ELF-1 (cell line): ENCODE measurements at places on chromosomes 1 and 21.

DNA sequence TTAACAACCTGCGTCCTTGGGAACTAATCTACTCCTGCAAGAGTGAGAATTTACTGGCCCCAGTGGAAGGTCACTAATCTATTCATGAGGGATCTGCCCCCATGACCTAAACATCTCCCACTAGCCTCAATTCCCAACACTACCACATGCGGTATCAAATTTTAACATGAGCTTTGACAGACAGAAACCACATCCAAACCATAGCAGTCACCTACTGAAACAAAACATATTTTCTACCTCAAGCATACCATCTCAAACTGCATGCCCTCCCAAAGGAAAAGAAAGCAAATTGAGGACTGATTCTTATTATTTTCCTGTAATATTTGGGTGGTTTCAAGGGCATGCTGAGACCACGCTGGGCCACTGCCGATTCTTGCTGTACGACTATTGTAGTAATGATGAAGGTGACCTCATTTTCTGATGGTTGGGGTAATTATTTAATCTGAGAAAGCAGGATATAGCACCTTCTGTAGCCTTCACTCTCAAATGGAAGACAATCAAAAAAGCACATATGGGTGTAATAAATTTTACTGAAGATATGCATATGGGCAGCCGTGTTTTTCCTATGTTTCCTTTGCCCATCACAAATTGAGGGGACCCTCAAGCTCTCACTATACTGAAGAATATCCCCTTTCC is 13.2 kb upstream of the GBP5 start:
- DNase-seq, result no peak

GRCh38 chr1:228101614-228101993 is 1.5 kb downstream of the C1orf35 start:
- DNase-seq, result no peak

DNA sequence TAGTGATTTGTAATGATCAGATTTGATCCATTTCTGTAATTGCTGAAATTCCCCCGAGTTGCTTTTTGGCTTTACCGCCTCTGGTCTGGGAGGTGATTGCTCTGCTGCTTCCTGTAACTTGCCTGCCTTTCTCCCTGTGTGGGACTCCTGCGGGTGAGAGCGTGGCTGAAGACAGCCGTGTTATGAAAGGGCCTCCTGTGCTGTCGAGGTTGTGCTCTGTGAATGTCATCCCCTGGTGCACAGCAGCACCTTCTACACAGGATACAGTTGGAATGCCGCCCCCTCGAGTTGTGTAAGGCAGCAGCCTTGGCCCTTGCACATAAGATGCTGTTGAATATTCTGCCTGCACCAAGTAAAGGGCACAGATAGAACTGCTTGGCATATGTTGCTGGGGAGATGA is 5.9 kb downstream of the SOD1 start:
- no peak for DNase-seq

GRCh38 chr1:160578525-160579191 is 638 bp downstream of the CD84 start:
- DNase-seq, result no peak

GRCh38 chr21:31370893-31371544 is 27.0 kb upstream of the TIAM1 start:
- DNase-seq, result no peak

- no peak for DNase-seq
Observed at GRCh38 chr1:7113822-7114221, 328.6 kb downstream of the CAMTA1 start.

DNA sequence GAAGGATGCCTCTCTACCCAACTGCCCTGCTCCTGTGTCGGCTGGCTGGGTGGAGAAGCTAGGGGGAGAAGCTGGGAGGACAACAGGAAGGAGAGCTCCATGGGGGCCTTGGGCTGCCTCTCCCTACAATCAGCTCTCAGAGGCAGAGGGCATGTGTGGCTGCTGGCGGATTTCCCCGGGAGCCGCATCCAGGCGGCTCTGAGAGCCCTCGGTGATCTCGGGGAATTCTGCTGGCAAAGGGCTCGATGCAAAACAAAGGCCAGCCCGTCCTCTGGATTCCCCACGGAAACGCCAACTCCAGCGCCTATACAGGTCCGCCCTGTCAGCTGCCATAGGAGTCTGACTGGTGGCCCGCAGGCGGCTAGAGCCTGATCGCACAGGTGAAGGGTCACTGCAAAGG is 26.4 kb upstream of the EVA1B start:
- no peak for DNase-seq

DNA sequence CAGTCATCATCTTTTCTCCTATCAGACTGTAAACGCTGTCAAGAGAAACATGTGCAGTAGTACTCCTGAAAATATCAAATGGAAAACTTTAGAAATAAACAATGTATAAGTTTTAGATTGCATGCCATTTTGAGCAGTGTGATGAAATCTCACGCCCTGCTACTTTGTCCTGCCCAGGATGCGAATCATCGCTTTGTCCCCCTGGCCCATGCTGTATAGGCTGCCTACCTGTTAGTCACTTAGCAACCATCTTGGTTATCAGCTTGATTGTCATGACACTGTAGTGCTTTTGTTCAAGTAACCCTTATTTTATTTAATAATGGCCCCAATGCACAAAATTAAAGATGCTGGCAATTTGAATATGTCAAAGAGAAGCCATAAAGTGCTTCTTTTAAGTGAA is 363.0 kb downstream of the ZP4 start:
- no peak for DNase-seq

- DNase-seq, result peak; percentile 17
Observed at GRCh38 chr1:241485554-241485992, 34.0 kb downstream of the FH start.

DNA sequence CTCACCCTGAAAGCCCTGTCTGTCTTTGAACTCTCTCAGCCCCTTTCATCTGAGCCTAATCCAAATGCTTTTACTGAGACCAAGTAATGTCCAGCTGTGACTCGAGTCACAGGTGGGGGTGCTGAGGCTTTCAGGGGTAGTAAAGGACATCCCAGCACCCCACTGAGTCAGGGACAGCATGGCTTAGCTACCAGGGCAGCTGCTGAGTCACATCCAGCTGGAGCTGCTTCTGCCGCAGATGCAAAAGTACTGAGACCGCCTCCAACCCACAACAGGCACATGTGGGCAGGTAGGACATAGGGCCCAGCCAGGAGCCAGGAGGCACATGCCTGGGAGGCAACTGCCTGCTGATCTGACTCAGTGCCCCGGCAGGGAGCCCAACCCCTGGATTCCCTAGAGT is 6.7 kb upstream of the VSIG8 start:
- DNase-seq, result no peak

- DNase-seq, result no peak
Observed at GRCh38 chr21:35043549-35043948, 5.6 kb downstream of the RUNX1 start.

DNA sequence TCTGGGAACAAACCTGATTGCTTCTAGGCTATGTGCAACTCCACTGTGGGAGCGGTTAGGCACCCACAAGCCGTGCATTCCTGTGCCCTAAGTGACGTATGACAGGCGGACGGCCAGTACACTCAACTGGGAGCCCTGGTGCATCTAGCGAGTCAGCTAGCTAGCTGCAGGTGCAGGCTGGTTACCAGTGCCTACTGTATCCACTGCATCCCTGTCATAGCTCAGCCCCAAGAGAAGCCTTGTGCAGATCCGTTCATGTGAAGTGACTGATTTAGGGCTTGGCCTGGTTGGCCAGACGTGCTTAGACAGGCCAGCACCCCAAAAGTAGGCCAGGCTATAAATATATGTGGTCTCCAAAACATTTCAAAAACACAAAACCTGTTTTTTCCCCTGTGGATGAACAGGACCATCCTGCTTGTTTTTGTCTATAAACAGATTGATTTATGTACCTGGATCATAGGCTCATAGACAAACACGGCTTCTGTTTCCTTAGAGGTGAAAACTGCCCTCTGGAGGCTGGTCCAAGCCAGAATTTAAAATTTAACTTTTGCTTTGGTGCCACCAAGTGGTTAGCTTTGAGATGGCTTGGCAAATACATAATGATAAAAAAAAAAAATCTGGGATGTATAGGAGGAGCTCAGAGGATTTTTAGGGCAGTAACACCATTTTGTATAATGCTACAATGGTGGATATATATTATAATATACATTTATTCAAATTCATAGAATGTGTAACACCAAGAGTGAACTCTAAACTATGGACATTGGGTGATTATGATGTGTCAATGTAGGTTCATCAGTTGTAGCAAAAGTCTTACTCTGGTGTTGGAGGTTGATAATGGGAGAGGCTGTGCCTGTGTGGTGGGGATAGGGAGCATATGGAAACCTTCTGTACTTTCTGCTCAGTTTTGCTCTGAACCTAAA is 68.5 kb downstream of the GIPC2 start:
- DNase-seq, result peak; percentile 71

- no peak for DNase-seq
Observed at GRCh38 chr1:18529714-18530113, 49.0 kb downstream of the KLHDC7A start.

- DNase-seq, result no peak
Observed at GRCh38 chr1:240802271-240802670, 190.3 kb upstream of the GREM2 start.

- no peak for DNase-seq
Observed at GRCh38 chr1:104120525-104120924, 370.8 kb downstream of the AMY1C start.

GRCh38 chr1:41658431-41659158 is 174.1 kb upstream of the EDN2 start:
- DNase-seq, result no peak

DNA sequence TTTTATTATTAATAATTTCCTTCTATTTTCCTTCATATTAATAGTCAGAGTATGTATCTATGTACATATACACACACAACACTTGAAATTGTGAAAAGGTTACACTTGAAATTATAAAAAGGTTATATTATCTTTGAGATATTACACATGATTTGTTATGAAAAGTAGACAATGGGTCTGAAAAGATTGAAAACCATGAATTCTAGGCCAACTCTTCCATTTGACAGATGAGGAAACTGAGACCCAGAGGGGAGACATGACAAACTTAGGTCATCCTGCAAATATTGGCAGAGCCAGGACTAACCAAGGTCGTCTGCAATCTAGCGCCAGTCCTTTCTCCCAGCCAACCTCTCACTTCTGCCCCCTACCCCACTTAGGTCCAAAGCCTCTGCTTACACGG is 33.2 kb downstream of the TRIM62 start:
- no peak for DNase-seq

GRCh38 chr1:186179231-186179630 is 195.8 kb downstream of the TPR start:
- DNase-seq, result no peak

DNA sequence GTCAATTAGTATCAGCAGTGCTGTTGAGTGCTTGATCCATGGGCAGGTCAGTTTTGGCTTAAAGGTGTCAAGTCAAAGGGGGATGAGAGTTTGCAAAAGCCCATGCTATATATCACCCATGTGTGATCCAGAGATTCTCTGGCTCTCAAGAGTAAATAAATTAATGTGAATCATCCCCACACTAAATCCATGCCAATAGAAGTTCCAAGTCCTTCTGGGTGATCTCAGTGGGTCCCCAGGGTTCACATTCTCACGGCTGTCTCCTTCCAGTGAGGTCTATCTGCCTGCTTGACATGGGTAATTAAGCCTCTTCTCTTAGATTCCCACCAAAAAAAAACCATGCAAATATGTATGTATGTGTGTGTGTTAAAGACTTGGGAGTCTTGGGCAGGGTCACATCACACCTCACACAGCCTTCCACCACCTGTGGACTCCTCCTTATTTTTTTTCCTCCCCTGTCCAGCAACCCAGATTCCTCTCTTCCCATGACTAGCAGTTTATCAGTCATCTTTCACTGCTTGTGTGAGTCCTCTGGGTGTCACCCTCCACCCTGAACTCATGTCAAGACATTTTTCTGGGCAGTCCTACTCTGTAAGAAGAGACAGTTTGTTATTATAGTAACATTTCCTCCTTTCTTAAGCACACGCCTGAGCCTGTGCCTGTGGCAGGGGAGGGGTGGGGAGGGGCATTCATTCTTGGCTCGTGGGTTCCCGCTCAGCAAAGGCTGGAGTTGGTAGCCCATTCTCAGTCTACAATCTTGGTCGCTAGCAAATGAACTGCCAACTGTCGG is 14.3 kb upstream of the S100A11 start:
- no peak for DNase-seq

DNA sequence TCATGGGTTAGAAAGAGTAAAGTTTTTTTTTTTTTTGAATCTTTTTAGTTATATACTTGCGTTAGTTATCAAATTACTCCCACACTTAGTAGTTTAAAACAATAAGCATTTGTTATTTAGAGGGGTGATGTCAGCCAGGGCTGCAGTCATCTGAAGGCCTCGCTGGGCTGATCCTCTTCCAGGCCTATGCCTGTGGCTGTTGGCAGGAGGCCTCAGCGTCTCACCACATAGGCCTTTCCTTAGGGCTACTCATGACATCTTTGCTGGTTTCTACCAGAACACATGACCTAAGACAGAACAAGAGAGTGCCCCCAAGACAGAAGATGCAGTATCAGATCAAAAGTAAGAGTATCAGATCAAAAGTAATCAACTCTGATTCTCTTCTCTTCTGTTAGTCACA is 167.4 kb downstream of the HHAT start:
- no peak for DNase-seq

GRCh38 chr1:87186346-87186745 is 142.3 kb upstream of the LMO4 start:
- no peak for DNase-seq

- DNase-seq, result no peak
Observed at GRCh38 chr1:78048446-78048845, 2.7 kb downstream of the GIPC2 start.

DNA sequence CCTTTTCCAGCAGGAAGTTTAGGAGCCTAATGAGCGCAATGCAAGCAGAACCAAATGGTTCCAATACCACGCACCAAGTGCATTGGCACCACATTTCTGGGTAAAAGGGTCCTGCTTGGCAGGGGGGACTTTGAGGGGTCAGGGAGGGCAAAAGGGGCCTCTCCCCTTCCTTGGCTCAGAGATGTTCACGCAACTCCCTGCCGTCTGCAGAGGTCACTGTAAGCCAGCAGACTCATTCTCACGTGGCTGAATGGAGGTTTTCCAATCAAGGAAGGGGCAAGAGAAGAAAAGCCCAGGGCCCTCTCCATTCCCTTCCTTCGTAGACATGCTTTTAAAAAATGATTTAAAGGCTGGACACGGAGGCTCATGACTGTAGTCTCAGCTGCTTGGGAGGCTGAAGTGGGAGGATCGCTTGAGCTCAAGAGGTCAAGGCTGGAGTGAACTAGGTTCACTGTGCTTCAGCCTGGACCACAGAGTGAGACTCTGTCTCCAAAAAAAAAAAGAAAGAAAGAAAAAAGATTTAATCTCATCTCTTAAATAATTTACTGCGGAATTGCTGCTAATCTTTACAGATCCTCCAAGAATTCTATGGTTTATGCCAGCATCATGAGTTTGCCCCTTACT is 80.3 kb downstream of the RUNX3 start:
- DNase-seq, result peak; percentile 40
